ENCODE measurements at places on chromosomes 7 and 10. TPM values are rescaled to one million over a fixed set of nuclear protein-coding genes. Genes with fewer than 3 reads are reported as not detected.

Gene EBF3
- not detected for total RNA-seq

Gene PIP
- not detected for total RNA-seq

Gene TLX1
- total RNA-seq = not detected

Gene PDK4
- not detected for total RNA-seq

Gene CHN2
- total RNA-seq = 5.3 TPM

Gene GIMAP5
- total RNA-seq = 149 TPM

Gene NYAP1
- 0.20 TPM for total RNA-seq

Gene GPER1
- total RNA-seq = 0.10 TPM

Gene CTTNBP2
- not detected for total RNA-seq

Gene ADAP1
- 14.4 TPM for total RNA-seq

Gene ARHGEF35
- 7.2 TPM for total RNA-seq

Gene CABCOCO1
- total RNA-seq = not detected

Gene PDZD7
- 0.81 TPM for total RNA-seq

Gene CPED1
- total RNA-seq = not detected

Gene PILRA
- total RNA-seq = 2.6 TPM

Gene CPA1
- total RNA-seq = not detected

Gene FANK1
- not detected for total RNA-seq

Gene TAS2R41
- not detected for total RNA-seq

Gene VSTM2A
- not detected for total RNA-seq

Measured in activated naive CD4-positive, alpha-beta T cell treated with anti-CD3 and anti-CD28 coated beads, Interleukin-2, amount 10 ng/mL, durations not matched to agents 5 hours and 36 hours (primary cell).